ENCODE measurements at places on chromosomes 6 and 20. TPM values are rescaled to one million over a fixed set of nuclear protein-coding genes. Genes with fewer than 3 reads are reported as not detected.

PSORS1C2 gene
- total RNA-seq, result not detected

DNA sequence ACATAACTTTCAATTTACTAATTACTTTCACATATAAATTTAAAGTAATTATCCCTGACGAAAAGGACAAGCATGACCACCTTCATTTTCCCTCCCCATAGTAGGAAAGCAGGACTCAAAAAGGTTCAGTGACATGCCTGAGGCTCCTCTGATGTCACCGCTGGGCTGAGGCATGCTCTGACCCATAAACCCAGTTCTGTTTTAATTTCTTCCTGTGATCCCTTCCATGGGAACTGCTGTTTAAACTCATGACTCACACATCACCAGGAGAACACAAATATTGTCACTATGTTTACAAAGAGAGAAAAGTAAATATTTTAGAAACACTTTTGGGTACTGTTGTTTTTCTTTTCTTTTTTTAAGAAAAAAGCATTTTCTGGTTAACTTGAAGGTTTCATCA, 38.0 kb upstream of the NR2E1 start:
- peak; percentile 60 for DNase-seq

- no peak for DNase-seq
These were observed 60.1 kb upstream of the MLN start for GRCh38 chr6:33863723-33864440.

DNA sequence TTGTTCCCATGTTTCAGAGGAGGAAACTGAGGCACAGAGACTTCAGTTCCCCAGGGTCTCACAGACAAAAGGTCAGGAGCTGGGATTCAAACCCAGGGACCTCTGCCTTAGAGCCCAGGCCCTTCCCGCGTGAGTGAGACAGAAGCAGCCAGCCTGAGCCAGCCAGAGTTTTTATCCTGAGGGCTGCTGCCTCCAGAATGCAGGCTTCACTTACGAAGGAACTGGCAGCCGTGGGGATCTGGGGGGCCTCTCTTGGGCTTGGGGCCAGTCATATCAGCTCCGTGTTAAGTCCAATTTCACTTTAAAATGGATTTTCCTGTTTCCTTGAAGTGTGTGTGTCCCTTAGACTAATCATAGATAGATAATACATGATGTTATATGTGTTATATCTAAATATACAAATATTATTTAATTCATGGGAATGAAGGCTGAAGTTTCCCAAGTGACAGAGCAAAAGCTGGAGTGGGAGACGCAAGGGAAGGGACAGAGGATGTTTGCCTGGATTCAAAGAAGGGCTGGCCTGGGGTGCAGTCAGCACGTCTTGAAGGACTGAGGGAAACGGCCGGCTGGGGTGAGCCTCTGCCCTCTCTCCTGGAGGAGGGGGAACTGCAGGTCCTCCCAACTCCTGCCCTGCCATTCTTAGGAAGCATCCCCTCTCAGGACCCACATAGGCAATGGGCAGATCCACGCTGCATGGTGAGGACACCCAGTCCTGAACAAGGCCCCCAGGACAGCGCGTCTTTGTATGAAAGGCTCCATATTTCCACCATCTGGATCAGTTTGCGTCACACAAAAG, 320.1 kb downstream of the CDH4 start:
- DNase-seq, result no peak

GRCh38 chr20:653590-654416, 803 bp upstream of the SRXN1 start:
- peak; percentile 35 for DNase-seq

GRCh38 chr20:33124261-33124660, 43.7 kb upstream of the BPIFA2 start:
- peak; percentile 61 for DNase-seq

Measured in stomach (tissue), 19 donors.